Endothelial cell of umbilical vein (primary cell): ENCODE measurements at places on chromosomes 6 and 20. TPM values are rescaled to one million over a fixed set of nuclear protein-coding genes. Genes with fewer than 3 reads are reported as not detected.

DNA sequence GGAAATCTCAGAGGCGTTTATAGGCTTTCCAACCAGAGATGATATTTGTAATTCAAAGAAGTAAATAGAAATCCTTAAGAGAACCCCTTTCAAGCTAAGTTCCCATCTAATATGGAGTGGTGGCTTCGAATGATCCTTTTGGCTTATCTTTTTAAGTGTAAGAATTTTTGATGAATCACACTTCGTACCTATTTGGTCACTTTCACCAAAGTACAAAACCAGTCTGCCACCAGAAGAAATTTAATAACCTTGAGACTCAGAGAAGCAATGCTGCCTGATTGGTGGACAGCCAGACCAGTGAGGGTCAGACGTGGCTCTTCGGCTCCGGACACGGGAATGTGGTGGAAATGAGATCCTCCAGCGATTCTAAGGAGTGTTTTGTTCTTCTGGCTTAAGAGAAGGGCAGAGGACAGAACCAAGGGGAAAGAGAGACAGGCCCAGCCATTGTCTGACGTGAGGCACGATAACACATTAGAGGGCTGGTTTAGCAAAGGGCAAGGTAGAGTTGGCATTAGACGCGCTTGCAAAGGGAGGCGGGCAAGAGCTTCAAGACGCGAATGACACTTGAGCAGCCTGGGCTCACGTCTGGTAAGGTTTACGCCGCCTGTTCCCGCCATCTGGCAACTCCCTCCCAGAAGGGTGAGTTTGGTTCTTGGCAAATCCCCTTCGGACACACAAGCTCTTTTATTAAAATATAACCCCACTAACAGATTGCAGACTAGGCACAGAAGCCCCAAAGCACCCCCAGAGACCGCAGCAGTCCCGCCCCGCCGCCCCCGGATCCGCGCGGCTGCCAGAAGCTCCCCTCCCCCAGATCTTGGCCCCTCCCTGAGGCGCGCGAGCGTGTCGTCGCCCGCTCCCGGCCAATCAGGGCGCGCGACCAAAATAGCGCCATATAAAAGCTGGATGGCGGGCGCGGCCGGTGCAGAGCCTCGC, 50.0 kb upstream of the EZR start:
- H3K27me3 ChIP-seq, result peaks cover 6% of the 10 kb centered on the region
- H3K4me3 ChIP-seq, result peak overlapping the region; percentile 65
- peaks cover 7% of the 10 kb centered on the region for H3K4me1 ChIP-seq
- no peak for DNase-seq

Gene ARID1B
- 81.3 and 89.5 TPM in 2 replicates for total RNA-seq

DNA sequence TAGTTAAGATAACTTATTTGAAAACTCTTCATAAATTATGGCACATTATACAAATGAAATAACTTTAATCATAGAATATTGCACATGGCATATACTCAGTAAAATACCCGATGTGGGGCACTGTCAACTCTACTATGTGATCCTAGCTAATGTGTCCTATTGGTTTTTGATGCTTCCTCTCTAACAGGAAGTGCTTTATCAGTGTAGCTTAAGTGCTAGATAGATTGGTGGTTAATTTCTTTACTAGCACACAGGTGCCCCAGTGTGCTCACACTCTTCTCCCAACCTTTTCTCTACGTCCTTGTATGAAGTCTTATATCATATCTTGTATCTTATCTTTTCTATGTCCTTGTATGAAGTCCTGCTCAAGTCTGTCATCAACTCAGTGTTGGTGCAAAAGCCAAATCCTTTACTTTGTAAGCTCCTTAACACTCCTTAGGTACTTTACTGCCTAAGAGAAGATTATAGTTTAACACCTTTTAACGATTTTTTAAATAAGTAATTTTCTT, 358.9 kb downstream of the CENPW start:
- H3K27me3 ChIP-seq, result no peaks in the 10 kb centered on the region
- no peak for DNase-seq
- no peaks in the 10 kb centered on the region for H3K36me3 ChIP-seq
- H3K4me1 ChIP-seq, result no peaks in the 10 kb centered on the region
- no peak overlapping the region for H3K27ac ChIP-seq

DNA sequence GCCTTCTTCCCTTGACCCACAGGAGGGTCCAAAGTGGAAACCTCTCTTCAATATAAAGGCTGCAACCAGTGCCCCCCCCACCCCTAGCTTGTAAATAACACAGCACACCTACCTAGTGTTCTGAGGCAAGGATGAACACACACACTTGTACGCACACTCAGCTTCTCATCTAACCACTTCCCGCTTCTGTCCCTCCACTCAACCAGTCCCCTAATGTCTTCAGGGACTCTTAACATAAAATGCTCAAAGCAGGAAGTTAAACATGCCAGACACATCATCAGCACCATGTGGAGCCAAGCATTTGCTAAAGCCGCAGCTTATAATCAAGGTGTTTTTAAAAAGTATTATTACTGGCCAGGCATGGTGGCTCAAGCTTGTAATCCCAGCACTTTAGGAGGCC, 35.3 kb downstream of the FOXQ1 start:
- no peak overlapping the region for H3K4me3 ChIP-seq
- H3K27me3 ChIP-seq, result no peaks in the 10 kb centered on the region
- no peak overlapping the region for H3K27ac ChIP-seq
- DNase-seq, result no peak

DNA sequence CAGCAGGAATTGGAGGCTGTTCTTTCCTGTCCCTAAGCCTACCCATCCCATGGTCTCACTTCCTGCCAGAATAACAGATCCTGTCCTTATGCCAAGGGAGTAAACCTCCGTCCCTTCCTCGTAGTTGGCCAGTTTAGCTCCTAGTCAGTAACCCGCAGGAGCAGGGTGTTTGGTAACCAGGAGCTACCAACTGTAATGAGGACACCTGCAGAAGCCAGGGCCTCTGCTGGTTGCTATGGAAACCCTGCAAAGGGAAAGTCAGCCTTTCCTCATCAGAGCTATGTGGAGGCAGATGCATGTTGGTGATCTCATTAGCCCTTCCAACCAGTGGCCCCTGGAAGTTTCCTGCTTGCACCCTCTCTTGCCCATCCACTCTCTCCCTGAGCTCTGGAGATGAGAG, 368.2 kb upstream of the SULF2 start:
- no peaks in the 10 kb centered on the region for H3K27me3 ChIP-seq
- no peaks in the 10 kb centered on the region for H3K36me3 ChIP-seq
- no peak overlapping the region for H3K27ac ChIP-seq
- H3K4me3 ChIP-seq, result no peak overlapping the region

DNA sequence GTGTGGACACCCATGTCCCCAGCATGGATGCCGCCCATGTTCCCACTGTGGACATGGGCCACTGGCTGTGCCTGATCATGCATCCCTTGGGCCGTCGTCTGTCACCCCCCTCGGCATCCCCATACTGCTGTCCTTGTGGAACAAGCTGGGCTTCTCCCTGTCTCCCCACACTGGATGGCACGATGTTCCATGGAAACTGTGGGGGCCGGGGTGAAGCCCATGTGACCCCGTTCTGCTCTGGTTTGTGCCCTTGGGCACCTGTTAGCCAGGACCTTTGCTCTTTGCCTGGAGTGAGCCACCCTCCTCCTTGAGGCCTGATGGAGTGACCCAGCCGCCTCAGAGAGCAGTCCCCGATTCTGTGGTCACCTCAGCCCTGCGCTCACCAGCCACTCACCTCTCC, 7.6 kb upstream of the FRMD1 start:
- no peaks in the 10 kb centered on the region for H3K27me3 ChIP-seq
- H3K36me3 ChIP-seq, result no peaks in the 10 kb centered on the region
- no peak overlapping the region for H3K4me3 ChIP-seq
- H3K27ac ChIP-seq, result no peak overlapping the region
- no peaks in the 10 kb centered on the region for H3K4me1 ChIP-seq

Gene SLC4A11
- 10.2 and 15.5 TPM in 2 replicates for total RNA-seq

DNA sequence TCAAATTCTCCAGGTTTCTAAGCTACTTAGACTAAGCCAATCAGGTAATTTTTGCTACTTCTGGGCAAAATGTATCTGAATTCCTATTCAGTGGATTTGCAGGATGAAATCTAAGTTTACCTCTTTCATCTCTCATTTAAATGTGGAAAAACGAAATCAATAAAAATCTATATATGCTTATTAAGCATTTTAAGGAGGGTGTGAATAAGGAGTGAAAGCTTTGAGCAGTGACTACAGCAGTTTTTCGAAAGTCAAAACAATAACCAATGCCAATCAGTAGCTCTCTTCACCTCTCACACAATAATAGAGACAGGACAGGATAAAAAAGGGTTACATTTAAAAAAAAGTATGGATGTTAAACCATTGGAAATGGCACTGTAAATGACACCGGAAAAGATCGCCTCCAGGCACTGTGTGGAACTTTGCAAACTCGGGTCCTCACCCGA, 476 bp upstream of the BCKDHB start:
- DNase-seq, result no peak
- H3K4me3 ChIP-seq, result peak overlapping the region; percentile 66
- peaks cover 3% of the 10 kb centered on the region for H3K4me1 ChIP-seq
- H3K27me3 ChIP-seq, result no peaks in the 10 kb centered on the region
